ENCODE measurements at places on chromosomes 1 and 21.

DNA sequence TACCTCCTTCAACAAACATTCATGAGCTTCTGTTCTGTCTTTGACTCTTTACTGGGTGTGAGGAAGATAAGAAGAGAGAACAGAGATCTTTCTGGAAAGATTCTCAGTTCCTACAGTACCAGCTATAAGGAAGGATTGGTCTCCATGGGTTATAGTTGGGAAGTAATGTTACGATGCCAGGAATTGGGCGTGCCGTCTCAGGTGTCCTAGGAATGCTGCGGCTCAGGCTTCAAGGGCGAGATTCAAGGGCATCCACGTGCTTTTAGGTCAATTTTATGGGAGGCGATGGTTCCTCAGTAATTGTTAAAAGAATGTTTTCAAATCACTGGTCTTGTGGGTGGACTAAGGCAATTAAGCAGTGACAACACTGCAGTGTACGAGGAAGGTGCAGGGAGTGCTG is 27.3 kb downstream of the COG2 start:
- DNase-seq = no peak

DNA sequence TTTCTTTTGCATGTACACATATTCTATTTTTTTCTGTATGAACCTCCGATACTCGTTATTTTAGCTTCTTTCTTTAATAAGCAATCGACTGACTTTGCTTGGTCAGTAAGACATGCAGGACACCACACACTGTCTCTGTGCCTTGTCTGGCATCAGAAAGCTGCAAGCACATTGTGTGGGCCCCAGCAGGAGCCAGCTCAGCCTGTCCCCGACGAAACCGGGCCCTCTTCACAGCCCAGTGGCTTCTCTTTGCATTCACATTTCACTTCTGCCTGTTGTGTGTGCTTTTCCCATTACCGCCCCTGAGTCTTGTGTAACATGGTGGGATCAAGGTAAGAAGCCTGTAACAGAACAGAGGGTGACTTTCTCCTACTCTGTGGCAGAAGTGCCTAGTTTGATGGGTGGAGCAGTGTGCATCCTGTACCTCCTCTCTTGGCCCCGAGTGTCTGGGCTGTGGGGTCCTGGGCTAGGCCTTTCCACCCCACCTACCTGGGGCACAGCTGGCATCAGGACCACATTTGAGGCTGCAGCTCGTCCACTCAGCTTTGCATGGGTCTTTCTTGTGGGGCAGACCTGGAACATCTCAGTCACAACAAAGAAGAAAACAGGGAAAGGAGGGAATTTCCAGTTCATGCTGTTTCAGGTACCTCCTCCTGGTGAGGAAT is 118.9 kb upstream of the COL6A1 start:
- DNase-seq = no peak

GRCh38 chr1:111723091-111723806 is 15.9 kb downstream of the INKA2 start:
- no peak for DNase-seq

GRCh38 chr1:147210987-147211386 is 14.2 kb downstream of the FMO5 start:
- no peak for DNase-seq

DNA sequence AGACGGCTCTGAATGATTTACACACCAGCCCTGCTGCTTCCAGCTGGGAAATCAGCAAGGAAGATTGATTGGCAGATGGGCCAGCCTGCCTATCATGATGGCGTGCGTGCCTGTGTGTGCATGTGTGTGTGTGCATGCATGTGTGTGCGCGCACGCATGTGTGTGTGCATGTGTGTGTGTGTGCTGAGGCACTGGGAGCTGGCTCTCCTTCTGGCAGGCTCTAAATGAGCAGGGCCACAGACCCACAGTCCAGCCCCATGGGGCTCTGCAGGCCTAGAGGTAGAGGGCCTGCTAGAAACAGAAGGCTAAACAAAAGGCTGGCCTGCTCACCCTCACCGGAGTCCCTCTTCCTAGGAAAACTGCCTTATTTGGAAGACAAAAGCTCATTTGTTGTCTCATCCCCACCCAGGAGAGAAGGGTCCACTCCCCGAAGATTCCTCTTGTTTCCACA is 6.0 kb downstream of the KLHDC8A start:
- DNase-seq = no peak

DNA sequence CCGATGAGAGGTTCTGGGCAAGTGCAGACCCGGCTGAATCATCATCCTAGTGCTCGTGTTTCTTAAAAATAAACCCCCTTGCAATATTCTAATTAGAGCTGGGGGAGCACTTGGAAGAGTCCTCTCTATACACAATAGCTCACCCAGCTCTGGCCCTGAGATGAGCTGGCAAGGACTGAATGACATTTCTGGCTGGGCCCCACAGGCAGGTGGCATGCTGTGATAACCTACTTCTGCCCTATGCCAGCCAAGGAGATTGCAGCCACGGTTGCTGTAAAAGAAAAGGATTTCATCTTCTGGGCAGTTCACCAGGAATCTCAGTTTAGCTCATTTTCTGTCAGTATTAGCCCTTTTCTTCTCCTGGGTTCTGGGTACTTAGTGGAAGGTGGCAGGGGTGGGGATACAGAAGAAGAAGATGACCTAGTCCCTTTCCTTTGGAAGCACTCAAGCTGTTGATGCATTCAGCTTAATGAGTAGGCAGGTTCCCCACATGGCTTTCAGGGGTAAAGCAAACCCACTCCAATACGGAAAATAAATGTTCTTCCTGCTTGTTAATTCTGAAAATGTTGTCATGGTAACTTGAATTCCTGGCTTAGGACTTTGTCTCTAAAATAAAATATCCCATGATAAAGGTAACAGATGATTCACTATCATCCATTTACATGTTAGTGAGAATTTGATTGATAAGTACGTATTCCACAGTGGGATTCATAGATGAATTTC is 32.2 kb downstream of the VASH2 start:
- no peak for DNase-seq

DNA sequence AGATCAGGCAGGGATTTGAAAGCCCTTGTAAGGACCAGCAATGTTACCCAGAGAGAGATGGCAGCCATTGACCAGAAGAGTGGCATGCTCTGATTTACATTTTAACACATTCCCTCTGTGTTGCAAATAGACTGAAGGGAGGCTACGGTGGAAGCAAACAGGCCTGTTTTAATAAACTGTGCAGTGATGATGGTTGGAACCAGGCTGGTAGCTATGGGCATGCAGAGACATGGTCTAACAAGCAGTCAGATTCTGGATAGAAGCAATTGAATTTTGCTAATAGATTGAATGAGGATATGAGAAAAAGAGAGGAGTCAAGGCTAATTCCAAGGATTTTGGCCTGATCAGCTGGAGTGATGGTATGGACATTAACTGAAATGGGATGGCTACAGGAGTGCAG is 32.3 kb upstream of the ZNF648 start:
- no peak for DNase-seq

GRCh38 chr1:43590388-43590925 is 59.5 kb upstream of the KDM4A start:
- DNase-seq = no peak

GRCh38 chr21:9758141-9758540 is 763.2 kb upstream of the TPTE start:
- no peak for DNase-seq

DNA sequence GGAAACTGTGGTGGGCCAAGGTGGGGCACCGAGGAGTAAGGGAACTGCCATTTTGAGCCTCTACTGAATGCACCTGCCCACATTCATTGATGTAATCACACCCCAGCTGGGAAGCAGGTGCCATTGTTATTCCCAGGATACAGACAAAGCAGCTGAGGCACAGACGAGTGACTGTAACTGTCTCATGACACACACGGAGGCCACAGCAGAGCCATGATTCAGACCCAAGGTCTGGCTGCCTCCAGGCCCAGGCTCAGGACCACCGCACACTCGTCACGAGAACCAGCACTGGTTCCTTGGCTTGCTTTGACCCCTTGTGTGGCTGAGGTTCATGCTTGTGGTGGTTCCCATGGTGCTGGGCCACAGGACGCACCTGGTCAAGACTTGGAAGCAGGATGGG is 45.6 kb upstream of the CLIC4 start:
- no peak for DNase-seq

- no peak for DNase-seq
Observed at GRCh38 chr1:115539736-115540135, 102.0 kb upstream of the VANGL1 start.

- DNase-seq = no peak
Observed at GRCh38 chr1:155952505-155952890, 11.1 kb downstream of the RXFP4 start.

GRCh38 chr1:194339471-194339870 is 1153.1 kb upstream of the B3GALT2 start:
- DNase-seq = no peak

DNA sequence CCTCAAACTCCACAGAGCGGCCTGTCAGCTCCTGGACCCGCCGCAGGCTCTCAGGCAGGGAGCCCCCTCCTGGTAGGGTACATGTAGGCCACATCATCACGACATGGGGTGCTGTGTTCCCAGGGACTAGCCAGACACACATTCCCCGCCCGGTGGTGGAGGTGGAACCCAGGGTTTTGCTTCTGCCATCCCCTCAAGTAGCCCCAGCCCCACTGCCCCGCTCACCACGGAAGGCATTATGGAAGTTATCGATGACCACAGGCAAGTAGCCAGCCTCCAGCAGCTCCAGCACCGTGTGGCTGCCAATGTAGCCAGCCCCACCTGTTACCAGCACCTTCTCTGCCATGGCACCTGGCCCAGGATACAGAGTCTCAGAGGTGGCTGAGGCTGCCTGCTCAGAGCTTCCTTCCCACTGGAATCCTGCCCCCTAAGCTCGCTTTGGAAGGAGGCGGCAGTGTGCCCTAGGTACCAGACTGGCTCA is 1.9 kb downstream of the GALE start:
- DNase-seq = no peak

DNA sequence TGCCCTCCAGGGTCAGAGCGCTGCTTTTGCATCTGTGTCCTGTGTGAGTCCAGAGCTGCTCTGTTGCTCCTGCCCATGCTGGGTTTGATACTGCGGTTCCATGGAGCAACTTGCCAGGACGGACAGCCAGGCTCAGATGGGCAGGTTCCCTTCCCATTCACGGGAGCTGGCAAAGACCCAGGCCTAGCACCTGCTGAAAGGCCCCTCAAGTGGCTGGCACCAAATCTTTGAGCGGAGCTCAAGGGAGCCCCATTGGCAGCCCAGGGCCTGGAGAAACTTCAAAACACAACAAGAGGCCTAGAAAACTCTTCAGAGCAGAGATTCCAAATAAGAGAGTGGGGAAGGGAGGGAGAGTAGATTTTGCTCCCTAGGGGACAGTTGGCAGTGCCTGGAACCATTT is 97.2 kb downstream of the ACTL8 start:
- DNase-seq = no peak

GRCh38 chr21:25343774-25344545 is 263.3 kb downstream of the MRPL39 start:
- DNase-seq = no peak

GRCh38 chr21:34910396-34910795 is 138.7 kb downstream of the RUNX1 start:
- DNase-seq = no peak

DNA sequence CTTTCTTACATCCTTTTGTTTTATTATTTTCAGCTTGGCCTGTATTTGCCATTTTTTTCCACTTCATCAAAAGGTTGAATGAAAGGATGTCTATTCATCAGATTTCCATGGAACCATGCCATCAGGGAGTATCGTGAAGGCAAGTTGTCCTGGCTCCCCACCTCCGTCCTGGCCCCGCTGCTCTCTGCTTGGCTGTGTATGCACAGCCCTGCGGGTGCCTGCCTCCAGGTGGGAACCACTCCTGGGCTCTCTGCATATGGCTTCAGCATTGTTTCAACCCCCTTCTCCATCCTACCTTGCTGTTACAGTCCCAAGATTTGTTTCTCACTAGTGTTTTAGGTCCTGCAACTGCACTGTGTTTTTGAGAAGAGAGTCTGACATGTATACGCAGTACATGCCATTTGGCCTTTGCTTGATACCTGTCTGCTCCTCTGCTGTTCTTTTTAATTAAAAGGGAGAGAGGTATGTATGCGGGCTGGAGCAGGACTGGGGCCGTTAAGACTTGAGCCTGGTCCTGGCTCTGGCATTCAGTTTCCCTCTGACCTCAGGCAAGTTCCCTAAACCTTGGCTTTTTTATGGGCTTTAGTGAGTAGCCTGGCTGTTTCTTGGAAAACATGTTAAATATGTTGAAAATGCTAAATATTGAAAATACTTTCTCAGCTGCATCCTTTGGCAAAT is 69.9 kb upstream of the GCLM start:
- no peak for DNase-seq
